Smooth muscle cell of bladder (primary cell): ENCODE measurements at places on chromosomes 4 and X. TPM values are rescaled to one million over a fixed set of nuclear protein-coding genes. Genes with fewer than 3 reads are reported as not detected.

The MGARP gene
- 19.2 and 31.9 TPM in 2 replicates for total RNA-seq

The SMAD1 gene
- 12.5 and 12.7 TPM in 2 replicates for total RNA-seq

The MAP3K15 gene
- total RNA-seq = 0.09 TPM in 1 of 2 replicates, not detected in the other

The GUCY1A1 gene
- total RNA-seq = 0.71 and 1.2 TPM in 2 replicates

The FAAH2 gene
- 0.28 TPM in 1 of 2 replicates, not detected in the other for total RNA-seq

The OPN1MW2 gene
- not detected in 2 replicates for total RNA-seq

The CFAP299 gene
- 2.1 and 2.3 TPM in 2 replicates for total RNA-seq

The DOK7 gene
- not detected in 2 replicates for total RNA-seq

The CCSER1 gene
- total RNA-seq = 0.14 and 0.74 TPM in 2 replicates

The CNGA1 gene
- total RNA-seq = not detected in 2 replicates

The PKD2 gene
- 73.5 and 108 TPM in 2 replicates for total RNA-seq

The ADGRG2 gene
- total RNA-seq = under 0.01 TPM in 2 replicates

The ASB12 gene
- total RNA-seq = not detected in 2 replicates

The CLNK gene
- not detected in 2 replicates for total RNA-seq

The NOX1 gene
- total RNA-seq = 0.14 TPM in 1 of 2 replicates, not detected in the other

The MPC1L gene
- not detected in 2 replicates for total RNA-seq

The TMPRSS11F gene
- total RNA-seq = not detected in 2 replicates

The PPP4R3C gene
- total RNA-seq = not detected in 2 replicates

The CLDN34 gene
- not detected in 2 replicates for total RNA-seq

The TREX2 gene
- total RNA-seq = 1.4 and 1.8 TPM in 2 replicates

The DAPP1 gene
- total RNA-seq = 0.09 TPM in 1 of 2 replicates, not detected in the other

The BGN gene
- total RNA-seq = 2.0 and 9.0 TPM in 2 replicates

The ESX1 gene
- not detected in 2 replicates for total RNA-seq

The RS1 gene
- not detected in 2 replicates for total RNA-seq

The ATP1B4 gene
- total RNA-seq = not detected in 2 replicates

The RNF128 gene
- 2.4 and 5.7 TPM in 2 replicates for total RNA-seq

The GABRQ gene
- not detected in 2 replicates for total RNA-seq

The GRIA2 gene
- not detected in 2 replicates for total RNA-seq

The PDGFRA gene
- total RNA-seq = 425 and 502 TPM in 2 replicates
